ENCODE measurements at places on chromosomes 2 and 18. TPM values are rescaled to one million over a fixed set of nuclear protein-coding genes. Genes with fewer than 3 reads are reported as not detected.

- DNase-seq: no peak
Observed at GRCh38 chr2:175030380-175031271, 25.4 kb upstream of the CHN1 start.

DNA sequence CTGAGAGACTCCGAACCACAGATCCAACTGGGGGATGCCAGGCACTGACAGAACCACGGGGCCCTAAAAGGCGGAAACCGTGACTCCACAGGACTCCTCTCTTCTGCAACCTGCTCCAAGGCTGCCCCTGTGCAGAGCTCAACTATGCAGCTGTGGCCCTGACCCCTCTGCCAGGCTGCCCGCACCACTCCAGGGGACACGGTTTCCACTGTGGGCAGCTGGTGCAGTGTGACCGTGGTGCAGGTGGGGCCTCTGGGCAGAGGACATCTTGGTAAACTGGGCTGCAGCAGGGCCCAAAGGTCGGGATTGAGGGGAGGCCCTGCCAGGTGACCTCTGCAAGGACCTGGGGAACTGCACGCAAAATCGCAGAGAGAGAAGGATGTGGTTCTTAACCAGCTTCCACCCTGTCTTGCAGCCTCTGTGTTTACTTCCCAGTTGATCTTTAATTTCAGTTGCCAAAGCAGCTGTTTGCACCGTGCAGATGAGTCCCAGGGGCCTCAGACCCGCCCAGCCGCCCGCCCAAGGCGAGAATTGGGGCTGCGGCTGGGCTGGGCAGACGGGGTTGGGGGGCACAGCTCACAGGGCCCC is 104.6 kb upstream of the CTDP1 start:
- DNase-seq: peak; percentile 60

- DNase-seq: no peak
Observed at GRCh38 chr18:55439056-55439455, 148.9 kb downstream of the TCF4 start.

- DNase-seq: peak; percentile 59
Observed at GRCh38 chr2:239157269-239157668, 243.6 kb downstream of the HDAC4 start.

GRCh38 chr18:56891116-56891515 is 240.0 kb downstream of the WDR7 start:
- no peak for DNase-seq

DNA sequence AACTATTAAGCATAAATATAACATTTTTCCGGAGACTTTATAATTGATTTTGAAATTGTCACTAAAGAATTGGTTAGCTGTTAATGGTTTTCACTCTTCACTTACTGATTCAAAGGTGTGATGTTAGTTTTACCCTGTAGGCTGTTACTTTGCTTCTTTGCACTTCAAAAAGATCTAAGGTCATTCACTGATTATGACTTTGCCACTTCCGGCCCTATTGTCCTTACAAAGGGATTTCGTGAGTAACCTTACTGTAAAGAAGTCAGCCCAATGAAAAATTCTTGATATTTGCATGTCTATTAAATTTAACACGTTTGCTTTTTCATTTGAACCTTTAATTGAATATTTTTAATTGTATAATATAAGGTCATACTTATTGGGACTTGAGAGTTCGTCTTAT is 61.4 kb downstream of the GREB1L start:
- no peak for DNase-seq

- DNase-seq: peak; percentile 47
Observed at GRCh38 chr2:120772261-120772660, 36.6 kb downstream of the GLI2 start.

- DNase-seq: peak; percentile 54
Observed at GRCh38 chr2:120384486-120385354, 38.8 kb downstream of the INHBB start.

GRCh38 chr2:135557530-135557929 is 26.2 kb downstream of the R3HDM1 start:
- DNase-seq: no peak

GRCh38 chr2:190970873-190971506 is 43.0 kb downstream of the STAT1 start:
- DNase-seq: no peak

DNA sequence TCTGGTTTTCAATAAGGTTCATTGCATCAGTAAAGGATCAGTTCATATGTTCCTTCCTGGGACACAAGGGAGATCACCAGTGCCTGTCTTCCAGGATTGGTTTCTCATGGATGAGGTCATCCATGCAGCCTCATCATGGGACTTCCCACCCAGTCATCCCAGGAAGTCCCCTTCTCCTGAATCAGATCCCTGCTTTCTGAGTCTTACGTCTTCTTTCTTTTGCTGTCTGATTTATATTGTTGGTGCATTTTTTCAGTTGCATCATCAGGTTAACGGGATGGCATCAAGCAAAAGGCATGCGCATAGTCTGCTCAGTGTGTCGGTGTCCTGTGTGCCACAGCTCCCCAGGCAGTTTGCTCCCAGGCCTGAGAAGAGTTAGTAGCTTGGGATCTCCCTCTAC is 105.9 kb downstream of the SOX11 start:
- no peak for DNase-seq

Gene GKN1
- not detected for total RNA-seq

Gene TNFRSF11A
- 3.6 TPM for total RNA-seq

Gene DQX1
- not detected for total RNA-seq

Gene IL36B
- not detected for total RNA-seq

Gene SLC35F5
- total RNA-seq: 55.1 TPM

Gene PSMA8
- not detected for total RNA-seq

Gene ZSCAN30
- 23.2 TPM for total RNA-seq

Measured in sigmoid colon (tissue), 7 donors.